ENCODE measurements at places on chromosomes 4 and X. TPM values are rescaled to one million over a fixed set of nuclear protein-coding genes. Genes with fewer than 3 reads are reported as not detected.

The PAK3 gene
- polyA plus RNA-seq: 0.04 TPM

The FGB gene
- polyA plus RNA-seq: not detected

The MAGEA2B gene
- not detected for polyA plus RNA-seq

The SMR3B gene
- not detected for polyA plus RNA-seq

The NCAPG gene
- 5.6 TPM for polyA plus RNA-seq

The DMP1 gene
- not detected for polyA plus RNA-seq

The RPA4 gene
- 0.05 TPM for polyA plus RNA-seq

The TLR8 gene
- polyA plus RNA-seq: 0.02 TPM

The TRIM2 gene
- 4.0 TPM for polyA plus RNA-seq

The ARSJ gene
- 1.4 TPM for polyA plus RNA-seq

The DMD gene
- 3.6 TPM for polyA plus RNA-seq

The P2RY8 gene
- polyA plus RNA-seq: 0.24 TPM

The FRAS1 gene
- 0.60 TPM for polyA plus RNA-seq

The ATP2B3 gene
- polyA plus RNA-seq: not detected

The TCEAL7 gene
- polyA plus RNA-seq: 1.1 TPM

The PCYT1B gene
- polyA plus RNA-seq: 0.33 TPM

The TBC1D9 gene
- polyA plus RNA-seq: 6.3 TPM

The RASL11B gene
- polyA plus RNA-seq: 0.39 TPM

The FGA gene
- not detected for polyA plus RNA-seq

The GNRHR gene
- 0.10 TPM for polyA plus RNA-seq

The RTL9 gene
- 0.01 TPM for polyA plus RNA-seq

The RRH gene
- polyA plus RNA-seq: 0.06 TPM

The CPE gene
- polyA plus RNA-seq: 7.0 TPM

The RIPPLY1 gene
- polyA plus RNA-seq: not detected

The ARHGEF6 gene
- 0.90 TPM for polyA plus RNA-seq

The ZFP92 gene
- polyA plus RNA-seq: 0.04 TPM

The SFRP2 gene
- 5.0 TPM for polyA plus RNA-seq

The H2BW1 gene
- not detected for polyA plus RNA-seq
